ENCODE measurements at places on chromosomes 16 and 17.

GRCh38 chr16:55944377-55944802, 69.2 kb upstream of the CES5A start:
- DNase-seq = peak; percentile 12

- DNase-seq = no peak
Measured at GRCh38 chr17:28643983-28644786, 773 bp downstream of the BLTP2 start.

GRCh38 chr17:31877911-31878702, 19.1 kb upstream of the COPRS start:
- DNase-seq = no peak

DNA sequence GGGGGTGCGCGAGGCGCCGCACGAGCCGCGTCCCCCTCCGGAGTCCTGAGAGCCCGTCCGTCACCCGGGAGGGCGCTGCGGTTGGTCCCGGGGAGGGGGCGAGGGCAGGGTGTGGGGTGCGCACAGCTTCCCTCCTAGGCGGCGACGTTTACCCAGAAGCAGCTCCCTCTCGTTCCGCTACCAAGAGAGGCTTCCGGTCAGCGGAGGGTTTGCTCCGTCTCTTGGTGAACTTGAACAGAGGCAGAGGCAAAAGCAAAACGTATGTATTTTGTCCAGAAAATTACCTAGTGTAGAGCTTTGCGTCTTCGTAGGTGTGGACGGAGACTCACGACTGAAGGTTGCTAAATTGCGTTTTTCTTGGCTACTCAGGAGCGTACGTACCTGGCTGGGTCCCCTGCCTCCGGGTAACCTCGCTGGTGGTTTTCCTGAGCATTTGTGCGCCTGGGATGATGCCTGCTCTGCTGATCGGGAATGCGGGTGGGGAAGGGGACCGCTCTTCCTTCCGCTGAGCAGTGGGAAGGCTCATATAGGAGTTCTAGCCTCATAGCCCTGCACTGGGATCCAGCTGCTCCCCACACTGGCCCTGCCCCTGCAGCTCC, 833 bp downstream of the WSCD1 start:
- no peak for DNase-seq

- no peak for DNase-seq
Measured at GRCh38 chr17:43814714-43815113, 18.2 kb downstream of the MPP3 start.

GRCh38 chr16:29645694-29646187, 17.3 kb upstream of the SPN start:
- no peak for DNase-seq

DNA sequence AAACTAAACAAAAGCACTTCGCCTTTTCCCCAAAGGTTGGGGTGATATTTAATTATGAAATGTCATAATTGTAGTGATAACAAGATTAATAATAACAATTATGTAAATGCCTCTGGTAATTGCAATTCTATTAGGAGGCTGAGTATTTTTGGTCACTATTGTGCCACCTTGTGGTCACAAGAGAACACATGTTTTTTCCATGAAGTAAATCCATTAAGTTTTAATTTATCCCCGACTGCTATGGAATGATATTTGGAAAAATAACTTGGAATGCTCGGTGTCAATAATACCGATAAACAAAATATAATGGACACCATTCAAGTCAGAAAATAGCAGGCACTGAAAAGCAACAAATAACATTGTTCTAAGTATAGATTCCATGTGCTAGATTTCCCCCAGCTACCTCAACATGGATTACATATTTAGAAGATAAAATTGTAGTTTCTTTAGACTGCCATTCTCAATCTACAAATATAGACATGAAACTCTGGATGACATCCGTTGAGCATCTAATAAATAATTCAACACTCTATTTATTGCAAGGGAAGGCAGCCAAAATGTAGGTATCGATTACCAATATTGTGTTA, 25.0 kb upstream of the KCNJ2 start:
- no peak for DNase-seq

- no peak for DNase-seq
Measured at GRCh38 chr16:24701521-24701951, 27.9 kb upstream of the TNRC6A start.

- no peak for DNase-seq
Measured at GRCh38 chr17:6135236-6135635, 65.1 kb downstream of the WSCD1 start.

GRCh38 chr16:66459878-66460277, 32.8 kb downstream of the BEAN1 start:
- no peak for DNase-seq

GRCh38 chr17:77316191-77316641, 175.4 kb downstream of the SEC14L1 start:
- no peak for DNase-seq

DNA sequence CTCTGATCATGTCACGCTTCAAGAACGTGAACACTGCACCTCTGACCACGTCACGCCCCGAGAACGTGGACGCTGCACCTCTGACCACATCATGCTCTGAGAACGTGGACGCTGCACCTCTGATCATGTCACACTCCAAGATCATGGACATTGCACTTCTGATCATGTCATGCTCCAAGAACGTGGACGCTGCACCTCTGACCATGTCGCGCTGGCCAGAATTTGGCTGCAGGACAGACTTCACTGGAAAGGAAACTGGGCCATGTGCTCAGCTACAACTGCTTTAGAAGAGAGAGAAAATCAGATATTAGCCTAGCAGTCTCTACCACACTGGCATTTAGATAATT, 182.7 kb downstream of the RPTOR start:
- DNase-seq = no peak

- DNase-seq = no peak
Measured at GRCh38 chr16:19474617-19475016, 47.3 kb downstream of the GDE1 start.

DNA sequence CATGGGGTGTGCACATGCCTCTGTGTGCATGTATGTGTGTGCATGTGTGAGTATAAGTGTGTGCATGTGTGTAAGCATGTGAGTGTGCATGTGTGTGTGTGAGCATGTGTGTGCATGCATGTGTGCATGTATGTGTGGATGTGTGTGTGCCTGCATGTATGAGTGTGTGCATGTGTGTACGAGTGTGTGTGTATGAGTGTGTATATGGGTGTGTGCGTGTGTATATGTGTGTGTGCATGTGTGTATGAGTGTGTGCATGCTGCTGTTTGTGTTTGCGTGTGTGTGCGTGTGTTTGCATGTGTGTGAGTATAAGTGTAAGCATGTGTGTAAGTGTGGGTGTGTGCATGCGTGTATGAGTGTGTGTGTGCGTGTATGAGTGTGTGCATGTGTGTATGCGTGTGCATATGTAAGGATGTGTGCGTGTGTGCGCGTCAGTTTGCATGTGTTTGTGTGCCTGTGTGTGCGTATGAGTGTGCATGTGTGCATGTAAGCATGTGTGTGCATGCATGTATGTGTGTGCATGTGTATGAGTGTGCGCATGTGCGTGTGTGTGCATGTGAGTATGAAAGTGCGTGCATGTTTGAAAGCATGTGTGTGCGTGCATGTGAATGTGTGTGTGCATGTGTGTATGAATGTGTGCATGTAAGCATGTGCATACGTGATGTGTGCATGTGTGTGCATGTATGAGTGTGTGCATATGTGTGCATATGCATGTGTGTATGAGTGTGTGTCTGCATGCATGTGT, 8.6 kb downstream of the TPSD1 start:
- no peak for DNase-seq

DNA sequence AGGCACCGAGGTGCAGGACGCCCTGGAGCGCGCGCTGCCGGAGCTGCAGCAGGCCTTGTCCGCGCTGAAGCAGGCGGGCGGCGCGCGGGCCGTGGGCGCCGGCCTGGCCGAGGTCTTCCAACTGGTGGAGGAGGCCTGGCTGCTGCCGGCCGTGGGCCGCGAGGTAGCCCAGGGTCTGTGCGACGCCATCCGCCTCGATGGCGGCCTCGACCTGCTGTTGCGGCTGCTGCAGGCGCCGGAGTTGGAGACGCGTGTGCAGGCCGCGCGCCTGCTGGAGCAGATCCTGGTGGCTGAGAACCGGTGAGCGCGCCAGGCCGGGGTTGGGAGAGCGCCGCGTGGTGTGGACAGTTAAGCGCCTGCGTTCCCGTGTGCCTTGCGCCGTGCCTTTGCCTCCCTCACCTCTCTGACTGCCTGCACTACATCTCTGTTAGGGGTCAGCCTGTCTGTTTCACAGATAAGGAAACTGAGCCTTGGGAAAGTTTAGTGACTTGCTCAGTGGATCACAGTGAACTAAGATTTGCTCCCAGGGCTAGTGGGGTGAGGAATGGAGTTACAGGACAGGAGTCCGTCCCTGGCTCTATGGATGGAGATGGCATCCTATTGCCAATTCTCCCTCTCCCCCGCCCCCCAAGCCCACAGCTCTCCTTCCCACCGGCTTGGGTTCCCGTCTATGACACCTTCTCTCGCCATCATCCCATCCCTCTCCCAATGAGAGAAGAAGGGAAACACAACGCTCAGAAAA, 880 bp downstream of the SARM1 start:
- no peak for DNase-seq

- no peak for DNase-seq
Measured at GRCh38 chr16:59634004-59634579, 900.0 kb upstream of the GOT2 start.

DNA sequence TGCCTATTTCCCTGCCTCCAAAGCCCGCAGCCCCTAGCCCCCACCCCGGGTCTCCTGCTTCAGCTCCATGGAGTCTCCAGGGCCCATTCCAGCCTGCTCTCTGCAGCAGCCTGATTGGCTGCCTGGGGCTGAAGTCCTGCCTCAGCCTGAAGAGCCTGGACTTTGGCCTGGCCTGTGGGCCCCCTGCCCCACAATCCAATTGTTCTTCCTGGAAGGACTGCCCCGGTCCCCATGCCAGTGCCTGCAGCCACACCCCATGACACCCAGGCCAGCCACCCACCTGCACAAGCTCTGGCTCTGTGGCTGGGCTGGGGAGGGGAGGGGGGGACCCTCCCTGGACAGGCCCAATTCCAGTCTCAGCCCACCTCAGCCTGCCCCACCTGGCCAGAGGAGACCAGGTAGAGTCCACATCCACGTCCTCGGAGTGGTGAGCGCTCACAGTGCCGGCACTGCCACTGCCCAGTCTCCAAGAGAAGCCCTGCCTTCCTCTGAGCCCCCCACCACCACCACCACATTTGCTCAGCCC, 12.3 kb downstream of the ENPP7 start:
- no peak for DNase-seq

GRCh38 chr17:27995554-27995953, 46.9 kb upstream of the NLK start:
- no peak for DNase-seq

GRCh38 chr17:80652756-80653330, 108.2 kb downstream of the RPTOR start:
- no peak for DNase-seq

DNA sequence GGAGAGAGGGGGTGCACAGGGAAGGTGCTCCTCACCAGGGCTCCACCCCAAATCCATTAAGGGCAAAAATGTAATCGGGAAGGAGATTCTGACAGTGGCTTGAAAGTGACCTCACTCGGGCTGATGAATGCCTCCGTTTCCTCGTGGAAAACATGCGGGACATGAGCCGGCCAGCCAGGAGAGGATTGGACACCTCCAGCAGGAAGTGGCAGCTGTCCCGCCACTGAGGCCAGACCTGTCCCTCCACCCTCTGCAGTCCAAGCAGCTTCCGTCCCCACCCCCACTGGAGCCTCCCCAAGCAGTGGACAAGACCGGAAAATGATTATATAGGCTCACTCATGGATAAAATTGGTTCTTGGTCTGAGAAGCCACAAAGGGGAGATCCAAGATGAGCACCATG, 82.1 kb upstream of the CCL1 start:
- no peak for DNase-seq

DNA sequence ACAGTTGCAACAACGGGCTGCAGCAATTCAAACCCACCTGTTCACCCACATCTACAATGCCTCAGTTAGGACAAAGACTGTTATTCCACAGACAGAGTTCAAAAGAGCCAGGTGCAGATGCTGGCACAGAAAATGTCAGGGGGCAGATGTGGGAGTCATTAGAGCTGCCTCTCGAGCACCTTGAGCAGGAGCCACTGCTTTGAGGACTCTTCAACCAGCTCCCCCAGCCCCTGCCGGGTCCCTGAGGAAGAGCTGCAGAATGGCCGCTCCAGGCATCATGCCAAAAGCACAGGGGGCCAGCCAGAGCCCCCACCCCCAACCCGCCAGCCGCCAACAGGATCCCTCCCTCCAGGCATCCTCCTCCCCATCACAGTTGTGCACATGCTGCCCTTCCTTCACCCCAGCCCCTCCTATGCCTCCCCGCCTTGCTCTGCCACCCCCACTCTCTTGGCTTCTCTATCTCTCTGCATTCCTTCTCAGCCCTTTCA, 20.8 kb downstream of the C17orf67 start:
- no peak for DNase-seq

- no peak for DNase-seq
Measured at GRCh38 chr16:85087899-85088569, 24.2 kb downstream of the CIBAR2 start.

DNA sequence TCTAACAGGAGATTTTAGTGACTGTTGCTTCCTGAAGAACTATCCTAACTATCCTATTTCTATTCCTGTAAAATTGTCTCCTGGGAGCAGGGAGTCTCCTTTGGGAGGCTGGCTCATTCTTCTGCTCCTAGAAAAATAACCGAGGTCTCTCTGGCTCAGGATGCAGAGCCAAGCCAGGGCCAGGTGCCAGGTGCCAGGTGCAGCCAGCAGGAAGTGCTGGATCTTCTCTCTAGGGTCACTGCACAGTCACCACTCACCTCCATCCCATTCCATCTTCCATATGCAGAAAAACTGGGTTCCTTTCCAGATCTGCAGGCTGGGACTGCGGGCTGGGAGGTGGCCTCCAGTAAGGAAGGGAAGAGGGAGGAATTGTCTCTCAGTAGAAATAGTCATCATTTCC, 3.8 kb upstream of the TMC7 start:
- no peak for DNase-seq

- DNase-seq = no peak
Measured at GRCh38 chr17:81090361-81091136, 55.6 kb downstream of the BAIAP2 start.

DNA sequence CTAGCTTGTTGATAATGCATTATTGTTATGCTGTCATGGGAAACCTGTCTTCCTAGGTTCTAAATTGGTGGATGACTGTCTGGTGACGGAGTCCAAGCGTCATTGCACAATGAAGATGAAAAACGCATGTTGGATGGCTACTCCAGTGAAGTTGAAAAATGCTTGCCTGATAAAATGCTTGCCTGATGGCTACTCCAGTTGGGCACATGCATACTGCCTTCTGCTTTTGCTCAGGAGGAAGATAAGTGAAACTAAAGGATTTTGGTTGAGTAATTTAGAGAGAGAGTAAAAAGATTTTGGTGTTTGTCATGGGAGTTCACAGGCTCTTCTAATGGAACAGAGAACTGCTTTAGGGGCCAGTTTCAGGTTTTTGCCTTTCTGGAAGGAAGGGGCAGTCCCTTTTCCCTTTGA, 118.6 kb downstream of the PRKCA start:
- DNase-seq = no peak

GRCh38 chr17:38584350-38584925, 21.3 kb downstream of the SRCIN1 start:
- DNase-seq = peak; percentile 39

DNA sequence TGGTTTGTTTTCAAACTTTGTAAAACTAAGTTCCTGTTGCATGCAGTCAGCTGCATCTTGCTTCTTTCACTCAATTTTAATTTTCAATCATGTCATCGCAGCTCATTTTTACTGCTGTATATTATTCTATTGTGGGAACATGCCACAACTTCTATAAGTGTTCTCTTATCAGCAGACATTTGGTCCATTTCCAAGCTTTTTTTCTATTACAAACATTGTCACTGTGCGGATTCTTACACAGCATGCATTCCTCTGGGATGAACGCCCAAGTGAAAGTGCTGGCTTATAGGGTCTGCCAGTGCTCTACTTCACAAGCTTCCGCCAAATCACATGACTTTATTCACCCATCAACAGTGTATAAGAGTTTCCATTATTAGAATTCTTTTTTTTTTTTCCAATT, 22.7 kb downstream of the GINS3 start:
- DNase-seq = no peak

GRCh38 chr17:34201225-34201624, 53.9 kb upstream of the CCL2 start:
- no peak for DNase-seq
